8988T (cell line): ENCODE measurements at places on chromosomes 7 and 10.

- DNase-seq, result peak; percentile 87
Measured at GRCh38 chr10:122374237-122374858, at the start of gene PLEKHA1. PLEKHA1 (plus strand) TSS chr10:122374708; CDS start chr10:122393201, 18,493 bp downstream.

GRCh38 chr10:87861566-87861952 is 1.8 kb downstream of the KLLN start:
- peak; percentile 41 for DNase-seq

DNA sequence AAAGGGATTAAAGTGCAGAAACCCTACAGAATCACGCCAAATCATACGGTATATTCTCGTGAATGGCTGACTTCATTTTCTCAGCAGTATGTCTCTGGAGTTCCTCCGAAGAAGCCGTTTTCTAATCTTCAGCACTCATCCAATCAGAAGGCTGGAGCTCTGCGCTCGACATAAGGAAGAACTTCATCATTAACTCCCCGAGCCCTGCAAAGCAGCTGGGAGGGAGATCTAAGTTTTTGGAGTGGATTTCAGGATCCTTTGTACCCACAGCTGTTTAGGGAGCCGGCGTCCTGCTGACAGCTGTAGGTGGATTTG is 40.7 kb upstream of the SDK1 start:
- DNase-seq, result no peak

GRCh38 chr7:111098011-111098925 is 7.3 kb downstream of the LRRN3 start:
- DNase-seq, result no peak

DNA sequence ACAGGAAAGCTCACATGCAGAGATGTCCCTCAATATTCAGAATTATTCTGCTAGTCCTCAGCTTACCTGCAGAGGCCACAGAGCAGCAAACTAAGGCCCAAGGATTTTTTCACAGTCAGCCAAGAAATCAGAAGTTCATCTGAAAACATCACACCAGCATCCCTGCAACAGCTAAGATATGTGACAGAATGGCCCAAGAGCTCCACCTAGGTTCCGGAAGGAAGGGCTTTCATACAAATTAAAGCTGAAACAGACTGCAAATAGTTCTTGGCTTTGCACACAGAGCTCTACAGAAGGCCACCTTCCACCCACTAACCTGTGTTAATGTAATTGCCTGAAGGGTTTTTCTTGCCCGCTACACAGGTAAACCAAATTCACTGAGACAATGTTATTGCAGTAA is 438.8 kb upstream of the C7orf33 start:
- DNase-seq, result no peak

DNA sequence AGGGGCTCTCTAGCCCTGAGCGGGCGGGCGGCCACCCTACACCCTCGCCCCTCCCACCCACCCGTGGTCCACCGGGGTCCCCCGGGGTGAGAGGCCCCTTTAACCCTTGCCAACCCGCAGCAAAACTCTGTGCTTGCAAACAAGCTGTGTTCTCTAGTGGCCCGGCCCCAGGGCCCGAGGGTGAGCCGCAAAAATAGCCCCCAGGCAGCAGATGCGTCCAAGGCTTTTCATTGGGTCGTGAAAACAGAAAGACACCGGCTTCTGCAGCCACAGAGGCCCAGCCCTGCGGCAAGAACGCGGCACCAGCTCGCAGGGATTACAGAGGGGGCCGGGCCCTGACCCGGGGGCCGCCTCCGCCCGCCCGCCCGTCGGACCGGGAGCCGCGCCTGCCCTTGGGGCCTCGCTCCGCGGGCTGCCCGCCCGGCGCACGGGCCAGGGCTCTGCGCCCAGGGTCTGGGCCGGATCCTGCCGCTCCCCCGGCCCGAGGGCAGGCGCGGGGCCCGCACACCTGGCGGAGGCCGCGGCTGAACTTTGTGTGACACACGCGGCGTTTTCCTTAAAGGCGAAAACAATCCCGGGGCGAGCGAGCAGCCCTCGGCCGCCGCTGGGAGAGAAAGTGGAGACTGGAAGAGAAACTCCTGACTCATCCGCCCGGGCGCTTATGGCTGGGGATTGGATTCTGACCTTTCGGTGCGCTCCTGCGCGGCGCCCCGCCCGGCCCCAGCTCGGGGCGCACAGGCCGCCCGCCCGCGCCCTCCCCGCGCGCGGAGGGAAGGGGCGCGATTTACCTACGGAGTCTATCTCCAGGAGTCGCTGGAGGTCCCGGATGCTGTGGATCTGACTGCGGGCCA is 2.8 kb downstream of the PDGFA start:
- no peak for DNase-seq
